ENCODE measurements at places on chromosomes 4 and X. TPM values are rescaled to one million over a fixed set of nuclear protein-coding genes. Genes with fewer than 3 reads are reported as not detected.
A peak's percentile ranks its signal among the peaks of the same experiment; 100 is the strongest.

GRCh38 chr4:40621229-40621591 is 8.5 kb downstream of the RBM47 start:
- H3K27ac ChIP-seq, result no peak overlapping the region
- H3K36me3 ChIP-seq, result no peaks in the 10 kb centered on the region
- no peak for DNase-seq

DNA sequence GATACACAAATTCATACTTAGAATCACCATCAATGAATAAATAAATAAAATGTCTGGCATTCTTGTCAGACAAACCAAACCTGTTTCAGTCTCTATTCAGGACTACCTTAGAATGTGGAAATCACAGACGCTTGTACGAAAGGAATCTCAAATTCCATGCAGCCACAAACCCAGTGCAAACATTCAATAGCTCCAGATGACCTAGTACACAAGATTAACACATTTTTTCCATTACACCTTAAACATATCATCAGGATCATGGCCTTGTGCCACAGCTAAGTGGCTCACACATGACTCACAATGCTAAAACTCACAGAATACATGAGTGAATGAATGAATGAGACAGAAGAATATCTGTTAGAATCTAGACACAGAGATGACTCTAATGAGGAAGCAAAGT is 134.2 kb downstream of the PWWP3B start:
- H3K36me3 ChIP-seq, result no peaks in the 10 kb centered on the region
- peak; percentile 40 for DNase-seq
- no peaks in the 10 kb centered on the region for H3K27me3 ChIP-seq
- H3K4me1 ChIP-seq, result no peaks in the 10 kb centered on the region
- H3K4me3 ChIP-seq, result no peak overlapping the region
- H3K27ac ChIP-seq, result no peak overlapping the region

GRCh38 chrX:51598899-51599298 is 19.8 kb downstream of the CENPVL3 start:
- H3K27me3 ChIP-seq, result no peaks in the 10 kb centered on the region
- no peak for DNase-seq
- no peaks in the 10 kb centered on the region for H3K36me3 ChIP-seq

The TLR3 gene
- 0.21 TPM for total RNA-seq

DNA sequence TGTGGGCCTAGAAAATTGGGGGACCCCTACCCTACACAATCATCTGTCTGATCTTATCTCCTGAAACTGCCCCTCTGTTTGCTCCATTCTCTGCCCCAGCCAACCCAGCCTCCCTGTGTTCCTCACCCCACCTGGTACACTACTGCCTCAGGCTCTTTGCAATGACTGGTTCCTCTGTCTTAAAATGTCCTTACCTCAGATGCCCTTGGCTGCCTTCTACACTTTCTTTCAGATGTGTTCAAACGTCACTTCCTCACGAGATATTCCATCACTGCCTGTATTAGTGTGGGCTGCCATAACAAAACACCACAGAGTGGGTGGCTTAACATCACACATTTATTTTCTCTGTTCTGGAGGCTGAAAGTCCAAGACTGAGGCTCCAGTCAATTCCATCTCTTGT is 29.2 kb downstream of the QDPR start:
- H3K36me3 ChIP-seq, result peaks cover 14% of the 10 kb centered on the region
- no peak for DNase-seq

The PCSK1N gene
- total RNA-seq, result 8.5 TPM

The AR gene
- 0.70 TPM for total RNA-seq

DNA sequence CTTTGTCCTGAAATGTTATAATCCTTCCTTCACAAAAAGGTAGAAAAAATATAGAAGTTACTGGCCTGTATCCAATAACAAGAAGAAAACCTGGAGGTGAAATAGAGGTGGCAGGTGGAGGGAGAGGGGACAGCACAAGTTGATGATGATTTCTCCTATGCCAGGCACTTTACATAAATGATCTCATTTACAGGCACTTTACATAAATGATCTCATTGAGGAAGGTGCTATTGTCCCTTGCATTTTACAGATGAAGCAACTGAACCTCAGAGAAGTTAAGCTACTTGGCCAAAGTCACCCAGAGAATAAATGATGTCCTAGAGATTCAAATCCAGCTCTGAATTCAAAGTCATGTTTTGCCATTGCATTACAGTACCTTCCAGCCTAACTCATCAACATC is 7.1 kb upstream of the OPHN1 start:
- no peaks in the 10 kb centered on the region for H3K36me3 ChIP-seq
- H3K27ac ChIP-seq, result no peak overlapping the region
- DNase-seq, result no peak
- H3K4me3 ChIP-seq, result no peak overlapping the region
- no peaks in the 10 kb centered on the region for H3K4me1 ChIP-seq

- H3K4me1 ChIP-seq, result peaks cover 5% of the 10 kb centered on the region
- no peak overlapping the region for H3K4me3 ChIP-seq
- DNase-seq, result no peak
Observed at GRCh38 chr4:3220476-3221183, 28.3 kb upstream of the MSANTD1 start.

DNA sequence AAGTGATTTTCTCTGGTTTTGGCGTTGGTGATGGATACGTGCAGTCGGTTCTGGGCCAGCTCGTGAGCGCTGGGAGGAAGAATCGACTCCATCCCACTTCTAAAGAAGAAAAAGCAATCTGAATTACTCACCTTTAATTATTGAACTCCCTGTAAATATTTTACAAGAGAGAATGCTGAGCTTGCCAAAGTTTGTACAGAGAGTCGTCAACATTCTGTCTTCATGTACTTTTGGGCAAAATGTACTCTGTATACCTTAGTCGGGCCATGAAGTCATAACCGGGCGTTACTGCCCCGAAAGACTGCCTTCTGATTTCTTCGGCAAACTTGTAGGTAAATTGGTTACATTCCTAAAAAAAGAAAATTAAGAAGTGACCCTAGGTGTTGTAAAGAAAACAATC is 5.5 kb downstream of the PNPLA4 start:
- H3K27me3 ChIP-seq, result no peaks in the 10 kb centered on the region
- H3K4me3 ChIP-seq, result no peak overlapping the region
- peaks cover 23% of the 10 kb centered on the region for H3K36me3 ChIP-seq
- DNase-seq, result no peak

DNA sequence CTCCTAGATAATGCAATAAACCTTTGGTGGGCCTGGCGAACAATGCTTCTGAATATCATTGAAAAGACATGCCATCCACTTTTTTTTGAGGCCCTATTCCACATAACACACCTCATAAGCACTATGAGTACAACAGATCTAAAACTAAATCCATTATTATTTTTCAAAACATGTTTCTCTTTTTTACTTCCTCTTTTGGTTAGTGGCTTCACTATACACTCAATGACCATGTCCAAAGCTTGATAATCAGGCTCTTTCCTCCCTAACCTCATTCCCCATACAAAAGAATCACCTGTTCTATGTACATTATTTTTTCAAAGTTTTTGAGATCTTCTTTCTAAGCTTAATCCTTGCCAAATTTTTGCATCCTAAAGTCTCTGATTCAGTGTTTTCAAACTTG is 20.4 kb upstream of the NPY2R start:
- no peaks in the 10 kb centered on the region for H3K4me1 ChIP-seq
- H3K36me3 ChIP-seq, result no peaks in the 10 kb centered on the region
- no peaks in the 10 kb centered on the region for H3K27me3 ChIP-seq
- no peak overlapping the region for H3K27ac ChIP-seq
